ENCODE measurements at places on chromosomes 2 and 18. TPM values are rescaled to one million over a fixed set of nuclear protein-coding genes. Genes with fewer than 3 reads are reported as not detected.
A peak's percentile ranks its signal among the peaks of the same experiment; 100 is the strongest.

- no peak overlapping the region for H3K4me3 ChIP-seq
- H3K27me3 ChIP-seq = peaks cover 27% of the 10 kb centered on the region
- H3K36me3 ChIP-seq = no peaks in the 10 kb centered on the region
- H3K4me1 ChIP-seq = peaks cover 24% of the 10 kb centered on the region
Measured at GRCh38 chr2:110802208-110802932, 70.0 kb downstream of the ACOXL start.

The TWIST2 gene
- total RNA-seq = not detected

The KCNF1 gene
- total RNA-seq = not detected

The SF3B6 gene
- 47.2 TPM for total RNA-seq

The PGAP1 gene
- 22.9 TPM for total RNA-seq

DNA sequence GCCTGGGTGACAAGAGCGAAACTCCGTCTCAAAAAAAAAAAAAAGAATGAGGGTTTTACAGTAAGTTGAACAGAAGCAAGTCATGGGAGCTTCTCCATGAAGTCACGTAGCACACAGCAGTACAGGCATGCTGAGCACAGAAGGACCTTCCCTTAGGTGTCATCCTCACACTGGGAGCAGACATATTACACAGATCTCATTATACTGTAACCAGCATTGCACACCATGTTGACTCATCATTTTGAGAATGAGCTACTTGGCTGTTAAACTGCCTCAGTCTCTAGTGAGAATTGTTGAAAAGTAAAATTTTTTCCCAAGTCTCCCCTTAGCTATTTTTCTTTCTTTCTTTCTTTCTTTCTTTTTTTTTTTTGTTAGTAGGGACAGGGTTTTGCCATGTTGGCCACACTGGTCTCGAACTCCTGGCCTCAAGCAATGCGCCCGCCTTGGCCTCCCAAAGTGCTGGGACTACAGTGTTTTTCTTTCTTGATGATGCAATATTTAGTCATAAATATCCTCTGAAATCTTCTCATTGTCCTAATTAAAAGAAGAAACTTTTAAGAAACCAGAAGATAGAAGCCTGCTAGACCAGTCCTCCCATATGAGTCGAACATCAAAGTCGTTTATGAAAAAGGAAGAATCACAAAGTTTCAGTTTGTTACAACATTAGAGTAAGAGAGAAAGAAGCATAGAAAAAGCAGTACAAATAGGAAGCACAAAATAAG, 37.9 kb upstream of the PPP1CB start:
- H3K27ac ChIP-seq = no peak overlapping the region
- no peaks in the 10 kb centered on the region for H3K27me3 ChIP-seq
- no peaks in the 10 kb centered on the region for H3K36me3 ChIP-seq
- no peak for DNase-seq
- H3K4me3 ChIP-seq = no peak overlapping the region
- peaks cover 8% of the 10 kb centered on the region for H3K4me1 ChIP-seq

The STK17B gene
- total RNA-seq = 261 TPM

DNA sequence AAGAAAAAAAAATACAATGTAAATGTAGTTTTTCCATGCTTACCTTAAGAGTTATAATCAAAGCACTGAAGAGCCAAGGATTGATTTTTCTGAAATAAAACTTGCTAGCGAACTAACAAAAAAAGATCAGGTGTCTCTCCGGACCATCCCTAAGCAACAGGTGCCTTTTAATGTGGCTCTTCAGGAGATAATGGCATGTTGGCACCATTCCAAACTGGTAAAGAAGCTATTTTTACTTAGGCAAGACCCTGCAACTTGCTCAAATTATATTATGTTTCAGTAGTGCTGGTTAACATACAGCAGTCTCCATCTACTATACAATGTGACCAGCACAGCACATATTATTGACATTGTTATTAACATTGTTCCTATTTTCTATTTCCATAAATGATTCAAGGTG, 2.3 kb upstream of the GCC2 start:
- no peak overlapping the region for H3K27ac ChIP-seq
- H3K27me3 ChIP-seq = no peaks in the 10 kb centered on the region
- DNase-seq = no peak
- H3K4me1 ChIP-seq = peaks cover 14% of the 10 kb centered on the region

DNA sequence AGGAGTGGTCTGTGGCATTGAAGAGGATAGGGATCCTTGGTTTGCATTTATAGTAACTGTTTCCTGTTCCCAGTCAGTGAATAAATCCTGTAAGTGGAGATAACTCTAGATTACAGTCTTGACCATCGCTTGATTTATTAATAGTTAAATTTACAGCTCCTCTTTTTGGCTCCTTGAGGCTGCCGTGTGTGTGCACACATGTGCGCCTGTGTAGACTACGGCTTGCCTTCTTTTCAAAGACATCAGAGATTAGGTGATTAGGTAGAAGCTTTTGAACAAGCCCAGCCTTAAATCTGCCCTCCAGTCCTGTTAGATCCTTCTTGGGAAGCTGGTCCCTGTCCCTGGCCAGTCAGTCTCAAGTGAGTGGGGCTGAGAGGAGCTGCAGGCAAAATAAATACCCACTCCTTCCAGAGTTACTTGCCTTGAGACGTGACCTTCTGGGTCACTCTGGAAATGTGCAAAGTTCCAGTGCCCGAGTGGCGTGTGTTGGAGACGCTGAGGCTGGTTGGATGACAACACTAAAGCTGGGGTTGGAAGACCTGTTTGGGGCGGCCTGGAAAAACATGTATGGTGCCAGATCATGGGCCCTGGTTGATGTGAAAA, 32.0 kb downstream of the TCF7L1 start:
- H3K4me3 ChIP-seq = no peak overlapping the region
- H3K4me1 ChIP-seq = no peaks in the 10 kb centered on the region
- no peak overlapping the region for H3K27ac ChIP-seq
- no peaks in the 10 kb centered on the region for H3K27me3 ChIP-seq

- DNase-seq = no peak
- H3K4me1 ChIP-seq = peaks cover 3% of the 10 kb centered on the region
- no peaks in the 10 kb centered on the region for H3K36me3 ChIP-seq
- H3K27me3 ChIP-seq = no peaks in the 10 kb centered on the region
- no peak overlapping the region for H3K27ac ChIP-seq
- H3K4me3 ChIP-seq = no peak overlapping the region
Measured at GRCh38 chr18:74013955-74014354, 133.7 kb downstream of the FBXO15 start.

DNA sequence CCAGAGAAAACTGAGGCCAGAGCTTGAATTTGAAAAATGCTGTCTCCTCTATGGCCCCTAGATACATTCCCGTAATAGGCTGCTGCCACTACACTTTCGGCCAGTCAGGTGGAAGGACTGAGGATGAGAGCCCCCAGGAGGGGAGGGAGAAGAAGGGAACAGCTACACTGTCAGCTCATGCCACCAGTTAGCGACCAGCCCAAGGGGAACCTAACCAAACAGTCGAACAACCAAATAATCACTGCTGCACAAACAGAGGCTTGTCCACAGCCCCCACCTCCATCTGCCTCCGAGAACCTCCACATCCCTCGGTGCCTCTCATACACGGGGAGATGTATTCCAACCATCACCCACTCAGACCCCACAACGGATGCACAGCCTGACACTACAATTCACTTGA, 7.3 kb downstream of the ZNF516 start:
- peaks cover 1% of the 10 kb centered on the region for H3K36me3 ChIP-seq
- peaks cover 20% of the 10 kb centered on the region for H3K4me1 ChIP-seq
- no peak for DNase-seq
- no peak overlapping the region for H3K27ac ChIP-seq
- H3K4me3 ChIP-seq = no peak overlapping the region

DNA sequence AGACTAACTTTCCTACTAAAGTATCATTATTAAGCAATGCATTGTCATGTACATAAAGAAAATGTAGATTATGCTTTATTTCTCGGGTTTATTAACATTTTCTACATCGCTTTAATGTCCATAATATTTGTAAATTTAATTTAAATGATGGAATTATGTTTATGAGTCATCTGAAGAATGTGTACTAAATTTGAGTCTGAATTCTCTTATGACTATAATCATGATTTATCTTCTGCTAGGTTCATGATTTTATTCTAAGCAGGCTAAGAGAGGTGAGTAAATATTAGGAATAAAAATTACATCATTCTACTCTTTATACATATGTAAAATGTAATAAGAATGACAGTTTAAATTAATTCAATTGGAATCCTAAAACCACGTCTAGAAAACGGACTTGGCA, 206.3 kb upstream of the NOL4 start:
- no peaks in the 10 kb centered on the region for H3K4me1 ChIP-seq
- H3K36me3 ChIP-seq = no peaks in the 10 kb centered on the region
- H3K4me3 ChIP-seq = no peak overlapping the region
- no peaks in the 10 kb centered on the region for H3K27me3 ChIP-seq

The HYCC2 gene
- total RNA-seq = 30.1 TPM

DNA sequence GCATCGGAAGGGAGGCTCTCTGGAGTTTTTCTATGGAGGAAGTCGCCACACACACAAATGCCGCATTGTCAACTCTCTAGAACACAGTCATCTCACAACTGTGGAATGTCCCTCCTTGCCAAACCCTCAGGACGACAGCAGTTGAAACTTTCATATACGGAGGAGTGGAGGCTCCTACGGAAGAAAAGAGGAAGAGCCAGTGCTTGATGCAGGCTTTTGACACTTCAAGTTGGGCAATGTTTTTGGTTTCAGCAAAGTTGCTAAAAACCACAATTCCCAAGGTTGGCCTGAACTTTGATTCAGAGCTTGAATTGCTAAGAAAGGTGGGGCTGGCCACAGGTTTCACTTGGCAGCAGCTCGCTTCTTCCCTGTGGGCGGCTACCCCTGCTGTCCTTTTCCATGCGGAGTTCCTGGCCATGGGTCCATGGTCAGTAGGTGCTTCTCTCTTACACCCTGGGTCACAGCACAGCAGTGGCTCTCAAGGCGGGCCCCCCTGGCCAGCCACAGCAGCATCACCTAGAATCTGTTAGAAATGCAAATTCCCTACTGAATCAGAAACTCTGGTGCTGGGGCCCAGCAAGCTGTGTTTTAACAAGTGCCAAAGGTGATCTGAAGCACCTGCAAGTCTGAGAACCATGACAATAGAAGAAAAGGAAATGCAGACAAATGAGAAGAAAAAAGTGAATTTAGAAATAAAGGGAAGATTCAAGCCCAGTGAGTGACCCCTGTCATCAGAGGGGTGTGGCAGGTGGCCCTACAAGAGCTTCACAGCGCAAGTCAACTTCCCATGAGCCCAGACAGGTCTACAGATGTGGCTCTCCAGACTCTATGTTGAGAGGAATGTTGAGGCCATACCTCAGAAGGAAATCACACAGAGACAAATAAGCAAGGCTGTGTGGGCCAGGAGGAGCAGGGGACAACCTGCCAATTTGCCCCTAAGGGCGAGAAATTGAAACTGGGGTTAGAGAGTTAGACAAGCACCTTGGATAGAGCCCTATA, 856.4 kb downstream of the RNF144A start:
- no peak overlapping the region for H3K4me3 ChIP-seq
- no peak overlapping the region for H3K27ac ChIP-seq
- no peaks in the 10 kb centered on the region for H3K4me1 ChIP-seq
- DNase-seq = no peak
- H3K27me3 ChIP-seq = no peaks in the 10 kb centered on the region

GRCh38 chr2:222280795-222281194, 18.0 kb downstream of the PAX3 start:
- peaks cover 13% of the 10 kb centered on the region for H3K27me3 ChIP-seq
- H3K4me3 ChIP-seq = no peak overlapping the region
- no peak overlapping the region for H3K27ac ChIP-seq
- H3K36me3 ChIP-seq = no peaks in the 10 kb centered on the region

GRCh38 chr18:48408727-48409590, at the start of gene ZBTB7C:
TSS of gene ZBTB7C (minus strand) at chr18:48409383.
- H3K36me3 ChIP-seq = no peaks in the 10 kb centered on the region
- peaks cover 13% of the 10 kb centered on the region for H3K4me1 ChIP-seq
- H3K27ac ChIP-seq = no peak within 1 kb of the TSS
- peak within 1 kb of the TSS; percentile 51 for H3K4me3 ChIP-seq
- peaks cover 57% of the 10 kb centered on the region for H3K27me3 ChIP-seq

DNA sequence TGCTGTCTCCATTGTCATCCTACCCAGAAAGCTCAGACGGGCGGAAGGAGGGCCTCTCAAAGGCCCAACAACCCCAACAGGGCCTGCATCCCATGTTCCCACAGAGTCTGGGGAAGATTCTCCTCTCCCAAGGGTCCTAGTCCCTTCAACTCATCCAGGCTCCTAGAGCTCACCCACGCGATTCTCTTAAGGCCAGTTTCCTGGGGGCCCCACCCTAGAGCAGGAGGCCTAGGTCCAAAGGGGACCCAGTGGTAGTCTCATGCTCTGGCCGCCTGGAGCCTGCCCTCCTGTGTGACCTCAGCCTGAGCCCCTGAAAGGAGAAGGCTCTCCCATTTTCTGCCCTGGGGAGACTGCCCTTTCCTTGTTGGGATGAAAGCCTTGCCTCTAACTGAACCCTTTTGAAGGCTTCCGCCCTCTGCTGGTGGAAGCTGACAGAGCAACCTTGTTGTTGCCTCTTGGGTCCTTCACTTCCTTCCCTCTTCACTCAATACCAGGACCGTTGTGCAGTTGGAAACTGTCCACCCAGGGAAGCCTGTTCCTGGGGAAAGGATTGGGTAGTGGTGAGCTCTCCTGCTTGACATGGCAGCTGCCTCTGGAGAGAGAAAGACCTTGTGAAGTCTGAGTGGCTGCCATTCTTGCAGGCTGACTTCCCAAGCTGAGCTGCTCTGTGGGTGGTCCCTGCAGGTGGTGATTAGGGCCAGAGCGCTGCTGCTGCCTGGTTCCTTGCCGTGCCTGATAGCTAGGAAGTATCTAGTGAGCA, 86.0 kb upstream of the ALPP start:
- H3K27ac ChIP-seq = no peak overlapping the region
- peak; percentile 50 for DNase-seq
- H3K4me1 ChIP-seq = no peaks in the 10 kb centered on the region
- H3K36me3 ChIP-seq = no peaks in the 10 kb centered on the region
- H3K27me3 ChIP-seq = no peaks in the 10 kb centered on the region

DNA sequence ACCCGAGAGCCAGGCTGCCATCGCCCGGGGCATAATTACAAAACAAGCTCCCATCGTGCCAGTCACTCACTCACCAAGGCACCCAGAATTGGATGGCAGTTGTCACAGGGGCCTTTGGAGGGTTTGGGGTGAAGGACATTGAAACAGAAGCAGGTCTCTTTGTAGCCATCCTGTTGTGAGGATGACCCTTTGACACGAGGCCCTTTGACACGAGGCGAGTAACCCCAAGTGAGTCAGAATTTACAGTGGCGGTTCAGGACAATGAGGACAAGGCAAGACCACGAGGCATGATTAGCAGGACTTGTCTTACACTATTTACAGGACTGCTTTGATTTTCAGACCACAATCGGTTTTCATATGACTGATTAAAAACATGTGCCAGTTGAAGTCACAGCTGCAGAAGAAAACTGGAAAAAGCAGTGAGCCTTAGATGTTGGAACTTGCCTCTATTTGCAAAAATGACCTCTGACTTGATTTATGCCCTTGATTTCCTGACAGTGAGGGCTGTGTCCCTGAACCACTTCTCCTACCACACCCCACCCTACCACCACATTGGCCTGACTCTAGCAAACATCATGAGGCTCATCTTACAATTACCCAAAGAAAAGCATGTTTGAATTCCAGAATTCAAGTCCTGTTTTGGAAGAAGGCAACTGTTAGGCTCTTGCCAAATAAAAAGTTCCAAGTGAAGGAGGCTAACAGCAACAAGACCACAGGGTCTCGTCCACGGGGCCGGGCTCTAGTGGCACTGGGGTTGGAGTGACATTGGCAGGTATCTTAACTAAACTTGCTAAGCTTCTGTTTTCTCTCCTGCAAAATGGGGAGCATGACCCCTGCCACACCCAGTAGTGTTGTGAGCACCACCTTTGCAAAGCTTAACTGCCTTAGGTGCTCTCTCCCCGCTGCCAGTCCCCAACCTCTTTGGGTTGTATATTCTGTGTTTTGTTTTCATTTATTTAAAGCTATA, 64.4 kb upstream of the FOSL2 start:
- no peaks in the 10 kb centered on the region for H3K4me1 ChIP-seq
- H3K36me3 ChIP-seq = peaks cover 5% of the 10 kb centered on the region
- no peaks in the 10 kb centered on the region for H3K27me3 ChIP-seq
- no peak for DNase-seq
- no peak overlapping the region for H3K27ac ChIP-seq

All from B cell (primary cell).